ENCODE measurements at places on chromosomes 13 and 19. TPM values are rescaled to one million over a fixed set of nuclear protein-coding genes. Genes with fewer than 3 reads are reported as not detected.

DNA sequence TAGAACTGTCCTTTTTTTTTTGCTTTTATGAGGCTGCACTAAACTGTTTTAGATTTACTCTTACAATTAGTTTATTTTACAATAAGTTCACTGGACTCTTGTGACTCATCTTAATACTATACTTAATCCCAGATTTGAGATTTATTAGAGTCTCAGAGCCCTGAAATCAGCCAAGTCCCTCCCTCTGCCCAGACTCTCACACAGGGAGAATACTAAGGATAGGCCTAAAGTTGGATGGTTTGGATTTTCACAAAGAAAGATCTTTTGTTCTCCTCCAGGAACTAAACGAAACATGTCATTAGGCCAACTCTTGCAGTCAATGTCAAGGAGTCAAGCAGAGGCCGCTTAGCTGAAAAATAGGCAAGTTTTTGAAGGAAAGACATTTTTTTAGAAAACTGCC lies 42.7 kb upstream of the MIR17HG start:
- no peak for DNase-seq

Gene YJEFN3
- 0.96 TPM for total RNA-seq

DNA sequence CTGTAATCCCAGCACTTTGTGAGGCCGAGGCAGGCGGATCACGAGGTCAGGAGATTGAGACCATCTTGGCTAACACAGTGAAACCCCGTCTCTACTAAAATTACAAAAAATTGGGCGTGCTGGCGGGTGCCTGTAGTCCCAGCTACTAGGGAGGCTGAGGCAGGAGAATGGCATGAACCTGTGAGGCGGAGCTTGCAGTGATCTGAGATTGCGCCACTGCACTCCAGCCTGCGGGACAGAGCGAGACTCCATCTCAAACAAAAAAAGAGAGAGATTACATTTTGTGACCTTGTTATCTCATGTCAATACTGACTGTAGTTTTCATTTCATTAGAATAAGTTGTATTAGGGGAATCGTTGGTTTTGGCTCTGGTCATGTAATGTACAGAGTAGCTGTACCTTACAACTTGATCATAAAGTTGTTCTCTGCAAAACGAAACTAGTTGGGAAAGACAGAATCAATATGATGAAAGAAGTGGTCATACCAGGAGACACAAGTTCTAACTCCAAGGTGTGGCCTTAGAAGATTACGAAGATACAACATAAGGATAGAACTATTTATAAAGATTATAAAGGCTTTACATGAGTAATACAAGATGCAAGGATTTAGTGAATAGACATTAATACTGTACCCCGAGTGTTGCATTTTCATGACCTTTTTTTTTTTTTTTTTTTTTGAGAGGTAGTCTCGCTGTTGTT lies 15.3 kb downstream of the TMEM38A start:
- no peak for DNase-seq

DNA sequence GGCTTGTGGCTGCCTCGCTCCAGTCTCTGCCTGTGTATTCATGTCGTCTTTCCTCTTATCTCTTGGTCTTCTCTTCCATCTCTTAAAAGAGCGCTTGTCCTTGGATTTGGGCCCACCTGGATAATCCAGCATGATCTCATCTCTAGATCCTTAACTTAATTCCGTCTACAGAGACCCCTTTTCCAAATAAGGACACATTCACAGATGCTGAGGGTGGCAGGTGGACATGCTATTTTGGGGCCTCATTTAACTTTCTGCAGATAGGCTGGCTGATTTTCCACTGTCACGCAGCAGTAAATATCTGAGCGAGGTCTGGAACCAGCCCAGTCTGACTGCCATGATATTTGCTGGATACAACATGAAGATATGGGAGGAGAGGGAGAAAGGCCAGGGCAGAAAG lies 41.5 kb upstream of the TSHZ3 start:
- no peak for DNase-seq

DNA sequence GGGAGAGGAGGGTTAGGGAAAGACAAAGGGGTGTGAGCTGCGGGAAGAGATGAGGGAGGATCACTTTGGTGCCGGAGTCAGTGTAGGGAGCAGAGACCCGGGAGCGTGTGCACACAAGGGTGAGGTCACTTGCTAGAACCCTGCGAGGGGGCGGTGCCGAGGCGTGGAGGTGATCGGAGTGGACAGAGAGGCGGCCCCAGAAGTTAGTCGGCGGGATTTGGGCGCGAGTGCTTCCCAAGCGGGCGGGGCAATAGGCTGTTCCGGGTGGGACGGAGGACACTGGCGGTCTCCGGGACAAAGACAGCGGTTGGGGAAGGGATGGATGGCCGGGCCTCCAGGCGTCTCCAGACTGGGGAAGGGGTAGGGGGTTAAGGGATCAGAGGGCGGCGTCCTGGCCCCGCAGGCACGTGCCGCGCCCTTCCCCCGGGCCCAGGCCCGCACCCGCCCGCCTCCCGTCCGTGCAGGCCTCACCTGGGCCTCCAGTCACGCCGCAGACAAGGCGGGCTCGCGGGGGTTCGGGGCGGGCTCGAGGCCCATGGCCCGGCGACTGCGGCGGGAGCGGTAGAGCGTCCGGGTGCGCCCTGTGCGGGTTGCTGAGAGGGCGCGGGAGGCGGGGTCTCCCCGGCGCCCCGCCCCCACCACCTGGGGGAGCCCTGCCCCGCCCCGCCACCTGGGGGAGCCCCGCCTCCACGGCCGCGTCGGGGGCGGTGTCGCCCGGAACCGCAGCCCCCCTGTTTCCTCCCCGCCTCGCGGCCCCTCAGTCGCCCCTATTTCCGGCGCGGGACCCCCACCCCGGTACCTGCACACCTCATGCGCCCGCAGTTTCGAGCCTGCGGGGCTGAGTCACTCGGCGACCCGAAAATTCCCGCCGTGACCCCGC lies at the start of gene LPAR2:
TSS of gene LPAR2 (minus strand) at position 600 of the 880 bp plus-strand sequence. CDS start 945 bp downstream, outside the sequence.
- DNase-seq, result no peak

- no peak for DNase-seq
Measured at GRCh38 chr19:6423499-6424194, 964 bp downstream of the KHSRP start.

Gene ACP7
- total RNA-seq, result not detected

GRCh38 chr13:27708325-27708724 lies 84.0 kb upstream of the GSX1 start:
- DNase-seq, result no peak

- no peak for DNase-seq
Measured at GRCh38 chr13:45700971-45701900, 884 bp upstream of the CBY2 start.

GRCh38 chr13:36787181-36787580 lies 31.8 kb upstream of the RFXAP start:
- DNase-seq, result no peak

DNA sequence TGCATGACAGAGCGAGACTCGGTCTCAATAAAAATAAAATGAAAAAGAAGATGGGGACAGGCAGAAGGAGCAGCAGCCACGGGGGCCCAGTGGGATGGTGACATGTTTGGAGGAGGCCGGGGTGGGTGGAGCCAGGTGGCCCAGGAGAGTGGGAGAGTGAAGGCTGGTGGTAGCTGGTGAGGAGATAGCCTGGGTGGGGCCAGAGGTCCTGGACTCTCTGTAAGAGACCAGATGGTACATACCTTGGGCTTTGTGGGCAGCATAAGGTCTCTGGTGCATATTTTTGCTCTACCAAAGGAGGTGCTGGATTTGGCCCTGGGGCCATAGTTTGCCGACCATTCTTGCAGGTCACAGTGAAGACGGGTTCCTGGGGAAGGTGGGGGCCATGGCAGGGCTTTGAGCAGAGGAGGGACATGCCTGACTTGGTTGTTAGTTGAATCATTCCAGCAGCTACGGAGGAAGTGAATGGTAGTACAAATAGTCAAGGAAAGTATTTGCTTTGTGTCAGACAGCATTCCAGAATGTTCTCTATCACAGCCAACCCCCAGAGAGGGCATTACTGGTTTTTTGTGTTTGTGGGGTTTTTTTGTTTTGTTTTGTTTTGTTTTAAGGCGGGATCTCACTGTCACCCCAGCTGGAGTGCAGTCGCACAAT lies 69.1 kb downstream of the ARHGEF18 start:
- no peak for DNase-seq

Gene AMER2
- total RNA-seq, result 0.95 TPM

Gene ZSCAN1
- not detected for total RNA-seq

- DNase-seq, result no peak
Measured at GRCh38 chr13:27450921-27451471, 632 bp upstream of the MTIF3 start.

DNA sequence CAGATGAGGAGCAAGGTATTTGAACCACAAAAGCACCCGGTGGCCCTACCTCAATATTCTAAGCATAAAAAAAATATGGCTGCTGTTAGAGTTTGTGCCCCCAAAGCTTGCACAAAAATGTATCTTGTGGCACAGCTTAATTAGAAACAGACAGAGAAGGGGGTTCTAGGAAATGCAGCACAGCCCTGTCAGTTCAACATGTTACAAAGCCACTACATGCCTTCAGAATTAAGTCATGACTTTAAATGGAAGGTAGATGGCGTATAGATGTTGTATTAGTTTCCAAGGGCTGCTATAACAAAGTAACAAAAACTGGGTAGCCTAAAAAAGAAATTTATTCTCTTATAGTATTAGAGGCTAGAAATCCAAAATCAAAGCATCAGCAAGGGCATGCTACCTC lies 703.8 kb downstream of the DIAPH3 start:
- DNase-seq, result no peak

DNA sequence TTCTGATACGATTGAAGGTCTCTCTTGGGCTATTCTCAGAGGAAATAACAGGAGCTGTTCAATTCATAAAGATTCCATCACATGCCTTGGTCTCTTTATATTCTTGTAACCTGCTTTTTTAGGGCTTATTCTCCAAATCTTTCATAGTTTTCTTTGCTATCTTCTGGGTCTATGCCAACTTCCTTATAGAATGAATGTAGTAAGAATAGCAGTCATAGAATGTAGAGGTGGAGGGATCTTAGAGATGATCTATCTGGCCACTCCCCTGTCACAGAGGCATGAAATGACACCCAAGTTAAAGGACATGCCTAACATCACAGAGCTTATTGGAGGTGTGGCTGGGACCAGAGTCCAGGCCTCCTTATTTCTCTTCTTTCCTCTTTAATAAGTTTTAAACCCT lies 13.2 kb downstream of the LCP1 start:
- DNase-seq, result no peak

GRCh38 chr13:43042410-43042921 lies 19.1 kb downstream of the DNAJC15 start:
- DNase-seq, result no peak

Gene CAPN12
- 1.5 TPM for total RNA-seq

Gene KLK13
- total RNA-seq, result not detected

Gene C19orf85
- total RNA-seq, result not detected

Gene ZNF468
- total RNA-seq, result 18.7 TPM

GRCh38 chr13:110359840-110360301 lies 52.8 kb downstream of the COL4A2 start:
- DNase-seq, result no peak

Data from omental fat pad (tissue), 4 donors.